ENCODE measurements at places on chromosomes 13 and 19.

- DNase-seq, result no peak
Measured at GRCh38 chr19:1736280-1736679, 17.0 kb upstream of the ONECUT3 start.

DNA sequence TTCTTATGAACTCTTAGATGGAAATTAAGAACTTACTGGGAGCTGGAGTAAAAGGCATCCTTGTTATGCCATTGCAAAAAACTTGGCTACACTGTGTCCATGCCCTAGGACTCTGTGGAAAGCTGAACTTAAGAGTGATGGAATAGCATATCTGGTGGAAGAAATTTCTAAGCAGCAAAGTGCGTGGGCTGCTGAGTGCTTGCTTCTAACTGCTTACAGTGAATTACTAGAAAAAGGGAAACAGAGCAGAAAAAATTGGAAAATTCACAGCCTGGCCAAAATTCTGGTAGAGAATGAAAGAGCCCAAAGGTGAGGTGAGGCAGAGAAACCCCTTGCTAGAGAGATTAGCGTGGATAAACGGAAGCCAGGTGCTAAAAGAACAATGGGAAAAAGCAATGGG is 44.3 kb downstream of the ALOX5AP start:
- no peak for DNase-seq

DNA sequence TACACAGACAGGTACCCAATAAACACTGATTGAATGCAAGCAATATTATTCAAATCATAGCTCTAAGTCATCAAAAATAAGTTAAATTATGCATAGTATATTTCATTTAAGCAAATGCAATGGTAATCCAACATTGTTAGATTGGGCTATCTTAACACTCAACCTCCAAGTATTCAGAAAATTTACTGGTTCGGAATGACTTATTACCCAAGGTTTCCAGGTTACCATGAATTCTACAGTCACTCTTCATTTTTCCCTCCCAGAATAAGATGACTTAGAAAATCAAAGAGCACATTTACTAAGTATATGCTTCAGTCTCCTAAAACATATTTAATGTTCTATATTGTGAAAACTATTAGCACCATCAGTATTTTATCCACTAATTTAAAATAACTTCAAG is 6.0 kb downstream of the UBL3 start:
- DNase-seq, result no peak

DNA sequence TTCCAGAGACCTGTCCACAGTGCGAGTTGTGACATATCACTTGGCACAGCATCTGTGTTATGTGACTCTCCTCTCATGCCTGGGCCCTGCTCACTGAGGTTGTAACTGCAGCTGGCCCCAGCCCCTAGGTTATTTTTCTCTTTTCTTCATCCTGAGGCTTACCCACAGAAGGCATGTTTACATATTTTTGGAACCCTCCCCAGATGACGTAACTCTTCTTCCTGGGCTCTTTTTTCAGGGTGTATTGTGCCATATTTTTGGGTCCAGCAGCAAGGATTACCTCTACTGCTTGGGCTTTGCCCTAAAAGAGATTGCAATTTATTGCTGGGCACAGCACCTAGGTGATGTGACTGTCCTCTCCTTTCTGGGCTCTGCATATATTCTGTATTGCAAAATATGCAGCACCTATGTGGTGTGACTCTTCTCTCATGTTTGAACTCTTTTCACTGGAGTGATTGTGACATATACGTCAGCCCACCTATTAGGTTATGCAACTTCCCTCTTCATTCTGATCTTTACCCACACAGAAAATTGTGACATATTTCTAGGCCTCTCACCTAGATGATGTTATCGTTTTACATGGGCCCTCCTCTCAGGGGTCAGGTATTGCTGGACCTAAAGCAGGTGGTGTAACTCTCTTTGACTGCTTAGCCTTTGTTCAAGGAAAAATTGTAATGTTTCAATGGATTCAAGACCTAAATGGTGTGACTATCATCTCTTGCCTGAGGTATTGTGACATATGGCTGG is 64.5 kb upstream of the ZNF724 start:
- DNase-seq, result no peak

- no peak for DNase-seq
Measured at GRCh38 chr19:30044273-30045248, 102.5 kb downstream of the URI1 start.

- DNase-seq, result no peak
Measured at GRCh38 chr13:30880151-30880855, 25.8 kb upstream of the MEDAG start.

GRCh38 chr19:35714601-35715354 is 3.0 kb upstream of the KMT2B start:
- DNase-seq, result no peak

DNA sequence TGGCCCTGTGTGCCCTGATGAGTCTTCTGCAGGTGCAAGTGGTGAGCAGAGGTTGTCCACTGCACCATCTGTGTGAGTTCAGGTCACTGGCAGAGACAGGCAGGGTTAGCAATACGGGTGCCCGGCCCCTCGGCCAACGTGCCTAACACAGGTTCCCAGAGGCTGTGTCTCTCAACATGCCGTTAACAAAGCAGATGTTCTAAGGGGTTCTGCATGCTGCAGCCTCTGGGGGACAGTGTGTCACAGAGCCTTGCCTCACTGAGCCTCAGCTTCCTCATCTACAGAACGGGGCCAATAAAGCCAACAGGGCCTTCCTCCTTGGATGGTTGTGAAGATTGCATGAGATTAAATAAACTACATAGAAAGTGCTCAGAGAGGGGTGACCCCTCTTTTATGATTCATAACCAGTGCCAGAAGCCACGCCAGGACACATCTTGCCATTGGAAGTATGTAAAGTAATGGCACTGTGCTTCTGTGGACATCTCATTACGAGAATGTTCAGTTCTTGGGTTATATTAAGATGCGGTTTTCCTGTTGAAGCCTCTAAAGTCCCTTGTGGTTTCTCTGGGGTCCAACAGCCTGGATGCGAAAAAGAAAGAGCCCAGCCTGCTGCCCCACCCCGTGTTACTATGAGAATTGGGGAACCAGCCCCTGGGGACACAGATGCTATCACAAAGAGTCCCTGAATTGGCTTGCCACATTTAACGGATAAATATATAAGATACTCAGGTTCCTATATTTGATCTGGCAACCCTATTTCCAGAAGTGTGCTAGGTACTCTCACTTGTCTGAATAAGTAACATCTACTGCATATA is 11.2 kb upstream of the ARHGEF18 start:
- DNase-seq, result peak; percentile 87

GRCh38 chr19:50025794-50026549 is at the start of gene ZNF473:
ZNF473 (plus strand) TSS chr19:50026005; CDS start chr19:50031083, 5,078 bp downstream.
- DNase-seq, result peak; percentile 92

DNA sequence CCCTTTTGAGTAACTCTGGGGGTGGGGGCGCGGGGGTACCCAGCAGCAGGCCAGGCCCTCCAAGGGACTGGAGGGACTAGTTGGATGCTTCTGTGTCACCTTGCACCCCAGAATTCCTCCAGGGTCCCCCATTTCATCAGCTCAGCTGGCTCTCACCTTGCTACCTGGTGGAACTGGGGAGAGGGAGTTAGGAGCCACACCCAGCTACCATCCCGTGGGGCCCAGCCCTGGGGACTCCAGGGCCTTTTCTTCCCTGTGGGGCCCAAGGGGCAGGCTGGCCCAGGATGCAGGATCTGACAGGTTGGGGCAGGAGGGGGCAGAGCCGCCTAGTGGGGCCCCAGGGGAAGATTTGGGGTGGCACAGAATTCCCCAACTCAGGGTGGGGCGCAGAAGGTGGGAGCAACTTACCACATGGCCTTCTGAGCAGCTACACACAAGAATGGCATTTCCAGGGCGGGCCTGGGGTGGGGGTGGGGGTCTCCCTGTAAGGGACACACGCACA is 32.8 kb upstream of the NANOS3 start:
- DNase-seq, result no peak

DNA sequence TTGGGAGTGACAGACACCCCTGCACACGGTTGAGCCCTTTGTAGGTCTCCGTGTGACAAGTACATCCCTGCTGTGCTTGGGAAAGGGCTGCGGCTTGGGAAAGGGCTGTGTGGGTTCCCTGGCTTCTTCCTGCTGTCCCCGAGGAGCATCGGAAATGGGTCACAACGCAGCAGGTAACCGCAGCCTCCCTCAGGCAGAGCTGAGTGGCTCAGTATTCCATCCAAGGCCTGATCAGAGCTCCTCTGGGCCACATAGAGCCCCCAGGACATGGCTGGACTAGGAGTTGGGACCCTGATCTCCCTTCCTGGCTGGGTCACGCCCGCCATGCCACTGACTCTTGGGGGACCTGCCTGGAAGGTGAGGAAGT is 16.3 kb downstream of the TECR start:
- DNase-seq, result no peak

GRCh38 chr19:33532859-33533460 is 11.4 kb upstream of the PEPD start:
- DNase-seq, result no peak

- DNase-seq, result no peak
Measured at GRCh38 chr13:98312606-98313005, 135.5 kb upstream of the RNF113B start.

GRCh38 chr13:111460548-111461444 is 140.4 kb downstream of the TEX29 start:
- no peak for DNase-seq

- DNase-seq, result no peak
Measured at GRCh38 chr13:26541041-26541440, 16.4 kb upstream of the WASF3 start.

- DNase-seq, result no peak
Measured at GRCh38 chr13:34435338-34435737, 506.7 kb upstream of the NBEA start.

GRCh38 chr13:28805193-28805819 is 14.8 kb upstream of the MTUS2 start:
- DNase-seq, result no peak

- no peak for DNase-seq
Measured at GRCh38 chr13:58151452-58151851, 519.9 kb downstream of the PCDH17 start.

DNA sequence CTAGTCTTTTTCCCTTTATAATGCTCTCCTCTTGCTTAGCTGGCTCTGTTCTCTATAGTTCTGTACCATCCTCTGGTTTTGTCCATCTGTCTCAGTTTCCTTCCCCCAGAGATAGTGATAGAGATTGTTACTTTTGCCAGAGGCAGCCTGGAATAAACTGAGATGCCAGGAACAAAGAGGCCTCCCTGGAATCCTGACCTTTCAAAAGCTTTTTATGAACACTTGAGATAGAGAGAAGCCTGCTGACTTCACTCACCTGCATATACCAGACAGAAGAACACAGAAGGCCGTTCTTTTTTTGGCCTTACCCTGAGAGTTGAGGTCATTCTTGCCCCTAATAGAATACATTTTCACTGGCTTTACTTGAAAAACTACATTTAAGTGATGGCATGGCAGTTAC is 150.2 kb downstream of the LHFPL6 start:
- DNase-seq, result no peak

- no peak for DNase-seq
Measured at GRCh38 chr13:20270163-20270865, 38.2 kb upstream of the GJB6 start.

GRCh38 chr13:95463531-95463930 is 89.0 kb upstream of the CLDN10 start:
- no peak for DNase-seq

DNA sequence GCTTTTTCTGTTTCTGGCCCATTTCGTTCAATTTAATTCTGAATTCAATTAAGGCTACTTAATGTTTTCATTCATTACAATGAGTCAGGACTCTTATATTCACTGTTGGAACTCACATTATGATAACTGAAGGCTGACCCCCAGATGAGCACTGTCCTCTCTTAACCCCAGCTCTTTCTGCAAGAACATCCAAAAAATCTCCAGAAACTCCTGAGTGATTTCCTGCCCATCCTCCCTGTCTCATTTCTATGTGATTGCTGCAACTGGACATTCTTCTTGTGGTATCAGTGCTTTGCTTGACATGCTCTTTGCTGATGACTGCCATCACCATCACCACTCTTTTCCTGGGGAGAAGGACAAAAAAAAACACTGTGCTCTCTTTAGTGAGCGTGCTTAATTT is 240.3 kb downstream of the SPRY2 start:
- DNase-seq, result no peak

DNA sequence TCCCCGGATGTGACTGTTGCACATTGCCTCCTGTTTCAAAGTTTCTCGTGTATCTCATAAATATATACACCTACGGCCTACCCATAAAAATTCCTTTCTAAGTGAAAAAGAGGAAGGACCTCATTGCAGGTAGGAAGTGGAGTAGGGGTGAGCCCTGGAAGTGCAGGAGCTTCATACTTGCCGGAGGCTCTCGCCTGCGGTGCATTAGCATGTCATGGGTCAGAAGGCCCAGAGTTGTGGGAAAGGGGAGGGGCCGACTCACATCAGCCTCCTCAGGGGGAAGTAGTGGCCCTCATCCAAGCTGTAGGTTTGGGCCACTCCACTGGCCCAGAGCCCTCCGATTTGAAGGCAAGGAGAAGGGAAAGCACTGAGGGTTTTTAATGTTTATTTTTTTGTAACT is 26.0 kb upstream of the IRS2 start:
- DNase-seq, result no peak

DNA sequence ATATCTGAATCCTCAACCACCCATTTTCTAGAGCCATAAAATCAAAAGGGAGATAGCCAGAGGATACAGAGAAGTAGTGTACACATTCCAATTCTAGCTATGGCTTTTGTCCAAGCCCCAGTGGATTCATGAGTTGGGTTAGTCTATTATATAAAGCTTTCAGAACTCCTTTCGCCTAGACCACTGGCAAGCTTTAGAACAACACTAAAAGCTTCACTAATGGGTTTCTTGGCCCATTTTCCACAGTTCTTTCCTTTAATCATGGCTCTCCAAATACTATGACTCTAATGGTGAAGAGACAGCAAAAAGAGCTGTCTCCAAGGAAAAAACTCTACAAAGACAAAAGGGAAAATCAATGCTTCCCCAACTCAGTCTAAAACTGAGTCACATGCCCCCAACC is 48.2 kb upstream of the SLITRK5 start:
- DNase-seq, result no peak

DNA sequence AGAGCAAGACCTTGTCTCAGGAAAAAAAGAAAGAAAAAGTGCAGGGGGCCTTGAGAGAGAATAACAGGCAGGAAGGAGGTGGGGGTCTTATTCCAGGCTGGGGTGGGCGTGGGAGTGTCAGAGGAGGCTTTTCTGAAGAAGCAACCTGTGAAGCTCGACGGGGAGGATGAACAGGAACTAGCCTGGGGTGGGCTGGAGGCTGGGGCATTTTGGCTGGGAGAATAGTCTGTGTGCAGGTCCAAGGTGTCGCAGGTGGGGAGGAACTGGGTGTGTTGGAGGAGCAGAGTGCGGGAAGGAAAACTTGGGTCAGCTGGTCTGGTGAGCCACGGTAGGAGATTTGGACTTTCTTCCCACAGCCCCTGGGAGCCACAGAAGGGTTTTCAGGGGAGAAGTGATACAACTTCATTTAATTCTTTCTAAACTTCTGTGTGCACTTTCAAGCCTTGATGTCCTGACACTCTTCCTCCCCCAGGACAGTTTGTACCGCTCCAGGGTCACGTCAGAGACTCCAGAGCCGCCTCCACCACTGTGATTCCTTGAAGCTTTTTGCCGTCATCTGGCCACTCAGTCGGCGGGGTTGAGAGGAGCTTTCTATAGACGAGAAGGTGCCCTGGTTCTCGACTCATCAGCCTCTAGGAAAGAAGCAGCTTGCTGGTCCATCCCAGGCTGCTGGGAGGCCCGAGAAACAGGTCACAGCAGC is 138.7 kb downstream of the SIPA1L3 start:
- no peak for DNase-seq

GRCh38 chr13:40137400-40137799 is 481.9 kb downstream of the COG6 start:
- DNase-seq, result no peak

- DNase-seq, result no peak
Measured at GRCh38 chr13:27012482-27013197, 159.0 kb downstream of the USP12 start.

GRCh38 chr13:40272776-40273139 is 393.7 kb downstream of the FOXO1 start:
- no peak for DNase-seq

GRCh38 chr13:72489751-72490150 is 237.7 kb downstream of the MZT1 start:
- no peak for DNase-seq

All from GDM1 (cell line).